Stomach (tissue), 19 donors: ENCODE measurements at places on chromosomes 6 and 20. TPM values are rescaled to one million over a fixed set of nuclear protein-coding genes. Genes with fewer than 3 reads are reported as not detected.
A peak's percentile ranks its signal among the peaks of the same experiment; 100 is the strongest.

The SRMS gene
- not detected for polyA plus RNA-seq

The SDHAF4 gene
- 14.0 TPM for polyA plus RNA-seq

The FAM162B gene
- 2.5 TPM for polyA plus RNA-seq

The IGF2R gene
- 2.0 TPM for polyA plus RNA-seq

The IP6K3 gene
- polyA plus RNA-seq, result 1.3 TPM

The RREB1 gene
- 5.2 TPM for polyA plus RNA-seq

The DPPA5 gene
- polyA plus RNA-seq, result not detected

The BACH2 gene
- 0.25 TPM for polyA plus RNA-seq

The SCRT2 gene
- polyA plus RNA-seq, result not detected

The ZFP57 gene
- 0.08 TPM for polyA plus RNA-seq

The EEF1A2 gene
- 53.0 TPM for polyA plus RNA-seq

The TCF21 gene
- 43.0 TPM for polyA plus RNA-seq

The NNAT gene
- polyA plus RNA-seq, result 2.8 TPM

The GRM1 gene
- not detected for polyA plus RNA-seq

The COL12A1 gene
- 3.7 TPM for polyA plus RNA-seq

DNA sequence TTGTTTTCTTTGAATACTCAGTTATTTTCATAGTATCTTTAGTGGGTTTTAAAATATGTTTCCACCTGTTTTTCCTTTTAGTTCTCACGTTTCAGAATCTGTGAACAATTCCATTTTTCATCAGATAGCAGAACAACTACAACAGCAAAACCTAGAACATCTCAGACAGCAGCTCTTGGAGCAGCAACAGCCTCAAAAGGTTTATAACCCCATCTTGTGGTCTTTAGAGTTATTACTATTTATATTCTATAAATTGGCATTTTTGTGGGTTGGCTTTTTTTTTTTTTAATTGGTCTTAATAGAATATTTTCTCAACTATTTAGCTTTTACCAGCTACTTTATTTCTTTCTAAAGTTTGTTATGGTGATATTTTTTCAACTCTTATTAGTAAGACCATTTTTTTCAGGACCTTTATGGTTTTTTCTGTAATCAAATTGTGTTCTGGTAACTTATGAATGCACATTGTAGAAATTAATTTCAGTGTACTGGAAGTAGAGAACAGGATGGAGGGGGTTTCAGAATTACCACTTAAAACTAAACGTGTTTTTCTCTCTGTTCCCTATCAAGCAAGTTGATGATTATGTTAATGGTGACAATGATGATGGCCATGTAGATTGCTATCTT, 72.2 kb downstream of the SCAF8 start:
- peak; percentile 64 for DNase-seq

DNA sequence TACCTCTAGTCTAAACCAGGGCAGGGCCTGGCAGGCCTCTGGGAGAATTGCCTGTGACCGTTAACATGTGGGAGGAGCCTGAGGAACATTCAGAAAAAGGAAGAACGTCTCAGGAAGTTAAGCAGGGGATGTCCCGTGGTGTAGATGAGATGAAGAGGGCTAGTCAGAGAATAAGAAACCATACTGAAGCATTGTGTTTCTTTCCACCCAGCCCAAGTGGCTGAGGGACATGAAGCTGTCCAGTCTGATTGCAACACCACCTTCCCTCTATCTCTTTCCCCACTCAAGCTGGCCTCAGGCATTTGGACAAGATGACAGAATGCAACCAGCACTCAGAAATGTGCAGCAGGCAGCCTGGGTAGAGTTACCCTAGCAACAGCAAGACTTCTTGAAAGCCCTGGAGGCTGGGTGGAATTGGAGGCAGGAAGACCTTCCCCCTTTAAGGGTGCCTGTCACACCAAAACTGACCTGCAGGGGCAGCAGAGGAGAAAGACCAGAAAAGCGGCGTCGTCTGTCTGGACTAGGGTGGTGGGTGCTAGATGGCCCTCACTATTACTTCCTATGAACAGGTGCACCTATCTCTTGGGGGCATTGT, 186.1 kb downstream of the UNC5CL start:
- DNase-seq, result no peak

DNA sequence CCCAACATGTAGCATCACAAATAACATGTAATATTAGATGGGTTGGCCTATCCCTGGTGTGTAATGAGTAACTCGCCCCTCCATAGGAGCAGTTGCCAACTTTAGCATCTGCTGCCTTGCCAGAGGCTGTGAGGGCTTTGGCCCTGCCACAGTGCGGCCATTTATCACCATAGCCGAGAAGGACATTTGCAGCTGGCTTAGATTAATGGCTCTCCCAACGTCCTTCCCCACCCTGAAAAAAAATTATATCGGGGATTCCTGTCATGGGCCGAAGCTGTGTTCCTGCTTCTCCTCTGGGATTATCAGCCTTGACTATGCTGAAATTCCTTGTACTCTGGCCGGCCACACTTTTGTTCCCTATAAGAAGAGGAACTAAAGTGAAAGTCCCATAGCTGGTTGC, 7.6 kb upstream of the ADIG start:
- no peak for DNase-seq

GRCh38 chr6:164531736-164532135, 777.7 kb downstream of the C6orf118 start:
- DNase-seq, result no peak

DNA sequence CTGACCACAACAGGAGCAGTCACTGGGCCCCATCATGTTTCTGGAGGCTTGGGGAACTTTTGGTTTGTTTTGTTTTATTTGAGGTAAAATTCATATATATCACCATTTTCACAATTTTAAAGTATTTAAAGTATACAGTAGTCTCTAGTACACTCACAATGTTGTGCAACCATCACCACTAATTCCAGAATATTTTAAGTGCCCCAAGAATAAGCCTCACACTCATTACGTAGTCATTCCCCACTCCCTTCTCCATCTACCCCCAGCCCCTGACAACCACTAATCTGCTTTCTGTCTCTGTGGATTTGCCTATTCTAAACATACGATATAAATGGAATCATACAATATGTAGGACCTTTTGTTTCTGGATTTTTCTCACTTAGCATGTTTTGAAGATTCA, 29.0 kb downstream of the RTN4IP1 start:
- DNase-seq, result no peak

GRCh38 chr20:48069596-48069995, 284.3 kb upstream of the SULF2 start:
- no peak for DNase-seq

GRCh38 chr6:63714091-63714490, 78.5 kb downstream of the PHF3 start:
- DNase-seq, result no peak

DNA sequence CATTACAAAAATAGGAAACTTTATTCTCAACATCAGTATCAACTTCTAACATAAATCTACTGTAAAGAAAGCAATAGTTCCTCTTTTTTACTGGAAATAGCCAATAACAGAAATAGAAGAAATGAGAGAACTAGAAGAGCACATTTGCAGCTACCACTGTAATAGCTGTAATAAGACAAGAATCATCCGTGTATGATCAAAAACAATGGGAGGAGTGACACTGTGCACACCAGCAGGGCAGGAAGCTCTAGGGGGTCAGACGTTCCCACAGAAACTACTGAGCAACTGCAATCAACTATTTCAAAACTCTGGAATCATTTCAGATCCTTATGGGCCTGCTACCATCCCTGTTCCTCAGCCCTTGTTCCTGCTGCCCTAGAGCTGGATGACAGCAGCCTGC, 43.7 kb downstream of the NINL start:
- no peak for DNase-seq

DNA sequence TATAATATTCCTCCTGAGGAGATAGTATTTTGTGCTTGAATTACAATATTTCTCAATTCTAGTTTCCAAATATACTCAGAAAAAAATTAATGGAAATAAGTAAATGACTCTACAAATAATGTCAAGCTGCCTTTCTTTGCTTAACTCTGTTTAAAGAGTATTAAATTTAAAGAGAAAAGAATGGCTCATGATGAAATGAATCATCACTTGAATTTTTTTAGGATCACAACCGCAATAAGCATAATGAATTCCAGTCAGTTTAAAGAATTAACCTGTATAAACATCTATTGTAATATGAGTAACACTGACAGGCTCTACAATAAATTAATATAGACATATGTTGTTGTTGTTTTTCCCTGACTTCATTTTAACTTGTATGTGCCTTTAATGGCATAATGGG, 266.2 kb upstream of the ADGRB3 start:
- DNase-seq, result no peak

GRCh38 chr6:139364302-139364981, 10.0 kb downstream of the CITED2 start:
- peak; percentile 76 for DNase-seq

DNA sequence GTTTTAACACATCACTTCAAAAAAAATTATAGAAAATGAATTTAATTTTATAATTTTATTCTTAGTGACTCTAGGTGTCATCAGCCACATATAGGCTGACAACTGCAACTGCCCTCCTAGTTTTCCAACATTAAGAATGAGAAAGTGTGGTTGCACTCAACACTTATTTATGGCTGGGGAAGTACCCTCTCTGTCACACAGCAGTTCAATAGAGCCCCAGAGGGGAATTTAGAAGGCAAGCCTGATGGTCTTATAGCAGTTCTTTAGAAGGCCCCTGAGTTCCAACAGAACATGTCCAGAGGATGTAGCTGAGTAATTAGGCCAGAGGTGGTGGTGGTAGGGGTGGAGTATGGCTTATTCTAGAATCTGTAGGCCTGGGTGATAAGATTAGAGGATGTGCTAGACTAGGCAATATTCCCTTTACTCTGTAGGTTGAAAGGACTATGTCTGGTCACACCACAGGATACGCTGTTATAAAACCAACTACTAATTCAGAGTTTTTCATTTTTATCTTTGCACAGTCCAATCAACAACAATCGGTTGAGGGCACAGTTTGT, 226.5 kb upstream of the CITED2 start:
- DNase-seq, result no peak

- no peak for DNase-seq
Measured at GRCh38 chr6:26159357-26160273, 72.4 kb downstream of the HFE start.

- DNase-seq, result no peak
Measured at GRCh38 chr6:169158691-169159090, 95.0 kb downstream of the THBS2 start.

DNA sequence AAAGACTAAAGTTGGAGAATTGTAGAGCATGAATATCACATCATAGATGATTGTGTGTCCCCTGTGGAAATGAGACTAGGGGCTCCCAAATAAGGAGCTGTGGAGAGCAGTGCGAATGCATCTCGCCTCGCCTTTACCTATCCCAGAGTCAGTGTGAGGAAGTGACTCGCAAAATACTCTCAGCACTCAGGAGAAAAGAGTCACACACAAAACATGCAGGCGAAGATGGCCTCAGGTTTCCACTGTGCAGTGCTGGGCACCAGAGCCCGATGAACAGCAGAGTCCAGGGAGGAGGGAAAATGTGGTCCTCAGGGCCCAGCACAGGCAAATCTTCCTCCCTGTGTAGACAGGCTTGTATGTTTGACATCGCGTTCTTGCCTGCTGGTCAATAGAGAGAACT, 126.5 kb upstream of the AFDN start:
- no peak for DNase-seq

GRCh38 chr6:141925001-141925400, 207.7 kb upstream of the GJE1 start:
- DNase-seq, result no peak

GRCh38 chr6:166005401-166005943, 162.2 kb downstream of the TBXT start:
- DNase-seq, result no peak

DNA sequence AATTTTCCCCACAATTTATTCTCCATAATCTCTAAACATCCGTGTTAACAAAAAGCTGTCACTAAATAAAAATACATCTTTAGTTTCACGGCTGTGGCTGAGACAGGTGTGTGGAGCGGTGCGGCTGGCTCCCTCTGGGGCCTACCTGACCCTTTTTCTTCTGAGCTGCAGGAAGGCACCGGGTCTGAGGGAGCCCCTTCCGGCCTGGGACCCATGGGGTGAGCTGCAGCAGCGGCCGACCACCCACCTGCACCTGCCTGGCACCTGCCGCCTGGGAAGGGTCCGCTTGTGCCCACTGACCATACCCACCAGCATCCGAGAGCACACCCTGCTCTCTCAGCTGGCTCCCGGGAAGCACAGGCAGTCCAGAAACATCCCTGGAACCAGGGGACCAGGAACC, 41.5 kb upstream of the FNDC1 start:
- DNase-seq, result no peak

DNA sequence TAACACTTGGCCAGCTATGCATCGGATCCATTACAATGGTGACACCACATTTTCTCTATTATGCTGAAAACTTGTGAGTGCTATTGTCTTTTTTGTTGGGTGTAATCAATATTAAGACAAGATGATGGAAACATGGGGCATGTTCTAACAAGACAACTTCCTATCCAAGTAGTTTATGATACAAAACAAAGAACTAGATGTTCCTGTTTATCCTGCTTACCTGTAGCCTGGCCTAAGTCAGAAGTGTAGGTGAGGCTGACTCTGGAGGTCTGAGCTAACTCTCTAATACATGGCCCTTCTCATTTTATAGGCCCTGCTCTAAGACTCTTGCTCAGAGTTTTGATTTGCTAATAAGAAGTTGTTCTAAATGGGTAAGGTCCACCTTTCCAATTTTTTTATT, 242.4 kb upstream of the STXBP5 start:
- no peak for DNase-seq

- DNase-seq, result peak; percentile 56
Measured at GRCh38 chr6:32622545-32623401, 14.4 kb upstream of the HLA-DQA1 start.

DNA sequence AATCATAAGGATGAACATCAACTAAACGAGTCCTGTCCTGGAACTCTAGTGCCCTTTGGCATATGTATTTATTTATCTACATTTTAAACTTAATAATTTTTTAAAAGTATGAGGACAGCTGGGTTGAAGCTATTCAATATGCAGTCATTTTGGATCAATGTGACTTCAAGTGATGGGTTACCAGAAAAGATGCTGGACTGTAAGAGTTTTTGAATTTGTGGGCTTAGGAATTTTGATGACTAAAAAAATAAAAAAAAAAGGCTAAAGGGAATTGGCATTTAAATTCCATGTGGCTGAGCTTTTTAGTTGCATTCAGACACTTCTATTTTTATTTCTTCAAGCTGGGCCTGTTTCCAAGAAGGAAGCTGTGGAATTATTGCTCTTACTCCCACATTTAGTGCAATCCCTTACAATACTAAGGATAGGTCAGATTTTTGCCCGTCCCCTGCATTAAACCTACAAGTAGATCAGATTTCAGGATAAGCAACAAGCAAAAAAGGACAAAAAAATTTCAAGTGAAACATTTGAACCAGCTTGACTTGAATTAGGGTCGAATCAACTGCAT, 704.2 kb upstream of the CITED2 start:
- DNase-seq, result peak; percentile 76

DNA sequence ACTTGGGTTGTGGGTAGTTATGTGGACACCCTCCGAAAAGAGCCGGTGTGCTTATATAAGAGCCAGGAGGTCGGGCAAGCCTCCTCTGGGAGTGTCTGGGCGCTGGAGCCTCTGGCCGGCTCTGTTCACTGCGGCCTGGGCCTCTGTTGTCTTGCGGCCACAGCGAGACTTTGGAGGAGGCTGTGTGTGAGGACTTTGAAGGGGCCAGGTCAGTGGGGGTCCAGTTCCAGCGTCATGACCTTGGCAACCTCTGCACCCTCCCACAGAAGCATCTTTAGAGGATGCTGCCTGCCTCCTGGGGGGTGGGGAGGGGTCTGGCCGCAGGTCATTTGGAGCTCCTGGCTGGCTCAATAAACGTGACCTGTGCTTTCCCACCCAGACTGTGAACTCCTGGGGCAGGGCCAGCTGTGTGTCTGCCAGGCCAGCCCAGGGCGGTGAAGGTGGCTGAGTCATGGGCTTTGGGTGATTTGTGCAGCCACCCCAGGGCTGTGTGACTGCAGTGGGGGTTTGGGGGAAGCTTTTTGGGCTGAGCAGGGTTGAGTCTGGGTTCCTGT, 1.2 kb downstream of the TCEA2 start:
- DNase-seq, result no peak

GRCh38 chr6:154096834-154097233, 57.8 kb downstream of the OPRM1 start:
- DNase-seq, result no peak
